ENCODE measurements at places on chromosomes 3 and 15.

DNA sequence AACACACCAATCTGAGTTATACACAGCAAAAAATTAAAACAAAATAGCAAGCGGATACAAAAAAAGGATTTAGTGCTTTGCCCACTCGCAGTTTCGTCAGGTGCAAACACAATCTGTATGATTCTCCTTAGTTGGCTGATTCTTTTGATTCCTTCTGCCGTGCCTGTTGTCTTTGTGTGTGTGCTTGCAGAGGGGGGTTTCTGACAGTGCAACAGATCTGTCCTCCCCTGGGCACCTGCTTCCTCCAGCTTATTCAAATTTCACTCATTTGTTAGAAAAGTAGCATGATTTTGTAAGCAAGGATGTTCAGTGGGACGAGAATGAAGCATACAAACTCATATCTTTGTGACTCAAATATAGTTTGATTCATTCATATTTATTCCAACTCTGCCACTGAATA, 74.0 kb upstream of the NEO1 start:
- DNase-seq, result no peak

- DNase-seq, result no peak
Observed at GRCh38 chr3:174619239-174619638, 239.9 kb upstream of the NAALADL2 start.

GRCh38 chr3:149005416-149005815, 14.1 kb downstream of the GYG1 start:
- no peak for DNase-seq

DNA sequence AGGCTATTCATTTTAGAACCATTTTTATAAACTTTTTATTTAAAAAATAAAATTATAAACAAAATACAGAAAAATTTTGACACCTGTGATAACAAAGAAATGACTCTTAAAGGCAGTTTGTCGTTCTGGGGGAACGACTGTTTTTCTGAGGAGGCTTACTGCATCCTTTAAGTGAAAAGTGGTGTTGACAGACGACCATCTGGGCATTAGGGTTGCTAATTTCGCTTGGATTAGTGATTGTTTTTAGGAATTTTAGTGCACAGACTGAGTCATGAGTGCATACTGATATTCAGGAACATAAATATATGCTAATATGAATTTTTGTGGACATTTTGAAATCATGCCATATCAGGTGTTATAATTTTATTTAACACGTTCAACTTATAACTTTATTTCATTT, 28.5 kb downstream of the OSTN start:
- no peak for DNase-seq

GRCh38 chr3:102036017-102036416, 186.7 kb downstream of the NFKBIZ start:
- DNase-seq, result no peak

GRCh38 chr3:100560426-100560825, 49.0 kb upstream of the ADGRG7 start:
- DNase-seq, result no peak

- DNase-seq, result no peak
Observed at GRCh38 chr3:54746722-54747121, 181.1 kb downstream of the LRTM1 start.

DNA sequence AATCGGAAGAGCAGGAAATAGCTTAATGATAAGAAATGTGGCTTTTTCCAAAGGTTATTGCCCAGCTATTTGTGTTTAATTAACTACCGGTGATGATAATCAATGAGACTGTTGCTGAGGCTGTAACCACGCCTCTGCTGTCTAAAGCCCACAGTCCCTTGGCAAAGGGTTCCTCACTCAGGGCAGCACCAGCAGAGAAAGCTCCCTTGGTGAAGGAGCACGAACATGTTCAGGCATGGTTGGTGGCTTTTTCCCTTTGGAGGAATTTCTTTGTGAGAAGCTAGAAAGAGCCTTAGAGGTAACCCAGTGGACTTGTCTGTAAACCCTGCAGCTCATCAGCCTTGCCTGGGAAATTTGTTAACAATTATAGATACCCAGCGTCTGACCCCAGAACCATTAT, 7.5 kb upstream of the ST6GAL1 start:
- no peak for DNase-seq

Measured in HS-27A (cell line).